Activated CD8-positive, alpha-beta memory T cell treated with anti-CD3 and anti-CD28 coated beads, Interleukin-2, amount 10 ng/mL, durations not matched to agents 7 days and 5 days (primary cell): ENCODE measurements at places on chromosomes 1 and 21. TPM values are rescaled to one million over a fixed set of nuclear protein-coding genes. Genes with fewer than 3 reads are reported as not detected.

DNA sequence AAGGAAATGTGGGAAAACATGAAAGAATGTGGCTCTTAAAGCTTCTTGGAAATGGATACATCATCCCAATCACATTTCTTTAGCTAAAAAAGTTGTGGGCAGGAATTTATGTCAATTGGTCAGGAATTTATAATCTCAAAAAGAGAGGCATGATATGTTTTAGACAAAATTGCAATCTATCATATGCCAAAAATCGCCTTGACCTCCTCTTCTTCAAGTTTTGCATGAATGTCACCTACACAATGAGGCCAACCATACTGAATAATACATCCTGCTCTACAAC, 42.4 kb downstream of the ATP6V1G3 start:
- no peak for DNase-seq

DNA sequence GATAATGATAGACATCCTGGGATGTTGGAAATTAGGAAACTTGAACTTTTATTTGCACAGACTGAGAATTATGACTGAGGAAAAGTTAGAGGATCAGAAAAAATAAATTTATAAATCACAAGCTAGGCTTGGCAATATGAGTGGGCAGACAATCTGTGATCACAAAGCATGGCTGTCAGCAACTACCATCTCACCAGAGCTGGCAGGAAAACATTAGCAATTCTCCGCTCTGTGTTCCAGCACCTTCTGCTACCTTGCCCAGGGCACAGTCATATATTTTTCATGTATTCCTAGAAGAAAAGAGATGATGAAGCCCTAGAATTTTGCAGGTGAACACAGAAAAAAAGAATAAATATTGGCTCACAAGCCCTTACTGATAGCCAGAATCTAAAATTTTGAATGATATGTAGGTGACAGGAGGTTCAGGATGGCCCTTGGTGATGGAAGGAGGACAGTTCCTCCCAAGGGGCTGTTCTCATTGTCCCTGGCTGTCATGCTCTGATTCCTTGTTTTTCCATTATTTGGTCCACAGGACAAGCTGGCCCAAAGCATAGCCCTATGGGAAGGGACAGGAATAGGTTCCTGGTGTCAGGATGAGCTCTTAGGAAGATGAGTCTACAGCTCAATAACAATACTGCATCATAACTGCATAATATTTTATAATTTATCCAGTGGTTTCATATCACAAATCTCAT, 12.2 kb upstream of the STXBP3 start:
- DNase-seq: no peak

GRCh38 chr1:222697826-222698225, 14.5 kb downstream of the AIDA start:
- DNase-seq: no peak

DNA sequence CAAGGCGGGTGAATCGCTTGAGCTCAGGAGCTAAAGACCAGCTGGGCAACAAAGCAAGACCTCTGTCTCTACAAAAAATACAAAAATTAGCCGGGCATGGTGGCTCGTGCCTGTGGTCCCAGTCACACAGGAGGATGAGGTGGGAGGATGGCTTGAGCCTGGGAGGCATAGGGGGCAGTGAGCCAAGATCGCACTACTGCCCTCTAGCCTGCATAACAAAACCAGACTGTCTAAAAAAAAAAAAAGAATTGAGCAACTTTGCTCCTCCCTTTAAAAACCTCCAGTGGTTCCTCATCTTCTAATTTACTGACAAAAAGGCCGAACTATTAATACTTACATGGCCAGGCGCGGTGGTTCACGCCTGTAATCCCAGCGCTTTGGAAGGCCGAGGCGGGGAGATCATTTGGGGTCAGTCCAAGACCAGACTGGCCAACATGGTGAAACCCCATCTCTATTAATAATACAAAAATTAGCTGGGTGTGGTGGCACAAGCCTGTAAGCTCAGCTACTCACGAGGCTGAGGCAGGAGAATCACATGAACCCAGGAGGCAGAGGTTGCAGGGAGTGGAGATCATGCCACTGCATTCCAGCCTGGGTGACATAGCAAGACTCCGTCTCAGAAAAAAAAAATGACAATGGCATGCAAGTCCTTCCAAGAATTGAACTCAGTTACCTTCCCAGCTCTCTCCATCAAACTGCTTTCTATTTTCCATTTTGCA, 4.4 kb downstream of the ACBD3 start:
- DNase-seq: no peak

Gene UBL4B
- not detected for total RNA-seq

DNA sequence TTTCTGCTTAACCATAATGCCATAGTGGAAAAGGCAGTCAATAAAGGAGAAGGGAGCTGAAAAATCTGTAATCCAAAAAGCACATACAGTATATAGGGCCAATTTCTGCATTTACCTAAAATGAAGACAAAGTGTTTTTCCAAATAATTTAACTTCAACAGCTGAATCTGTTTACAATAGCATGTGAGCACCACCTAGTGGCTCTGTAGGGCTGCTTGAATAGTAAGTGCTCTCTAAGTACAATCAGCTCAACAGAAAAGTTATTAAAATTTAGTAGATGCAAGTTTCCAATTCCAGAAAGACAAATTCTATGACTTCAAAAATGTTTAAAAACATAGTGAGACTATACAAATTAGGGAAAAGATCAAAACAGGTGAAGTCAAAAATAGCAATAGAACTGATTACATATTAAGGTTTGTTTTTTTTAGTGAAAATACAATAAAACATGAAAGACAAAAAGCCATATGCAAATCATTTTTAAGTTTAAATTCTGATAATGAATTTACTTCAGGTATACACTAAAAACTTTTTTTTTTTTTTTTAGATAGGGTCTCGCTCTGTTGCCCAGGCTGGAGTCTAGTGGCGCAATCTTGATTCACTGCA, 220.0 kb downstream of the SETD4 start:
- DNase-seq: peak; percentile 56

DNA sequence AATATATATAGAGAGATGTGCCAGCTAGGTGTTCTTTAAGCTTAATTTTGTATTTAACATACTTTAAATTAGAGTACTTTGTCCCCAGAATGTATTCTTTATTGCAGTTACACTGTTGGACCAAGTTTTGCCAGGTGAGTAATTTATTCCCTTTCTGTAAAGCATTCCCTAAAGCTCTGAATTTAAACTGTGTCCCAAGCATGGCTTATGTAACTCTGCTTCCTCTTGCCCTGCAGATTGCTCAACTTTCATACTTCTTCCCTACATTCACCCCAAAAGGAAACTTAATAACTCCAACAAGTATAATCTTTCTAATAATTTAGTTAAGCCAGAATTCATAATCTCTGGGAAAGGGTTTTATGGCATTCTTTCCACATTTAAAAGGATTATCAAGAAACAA, 5.6 kb downstream of the LYPLAL1 start:
- DNase-seq: no peak

- no peak for DNase-seq
These were observed 324.8 kb upstream of the C1orf174 start for GRCh38 chr1:4224684-4225467.

DNA sequence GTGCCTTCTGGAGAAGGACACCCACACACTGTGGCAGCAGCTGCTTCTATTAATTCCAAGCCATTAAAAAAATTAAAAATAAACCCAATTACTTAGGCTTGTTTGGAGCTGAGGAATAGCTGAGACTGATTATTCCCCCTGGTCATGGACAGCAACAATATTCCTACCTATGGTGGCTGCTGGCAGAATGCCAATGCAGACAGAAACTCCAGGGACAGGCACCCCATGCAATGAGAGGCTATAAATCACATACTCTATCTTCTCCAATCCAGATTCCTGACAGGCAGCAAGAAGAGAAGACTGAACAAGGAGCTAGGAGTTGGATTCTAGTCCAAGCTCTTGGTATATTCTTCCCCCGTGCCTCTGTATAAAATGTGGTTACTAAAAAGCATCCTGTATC, 275.4 kb upstream of the BEND5 start:
- no peak for DNase-seq

- DNase-seq: no peak
These were observed 29.4 kb downstream of the COA7 start for GRCh38 chr1:52668711-52669110.
